ENCODE measurements at places on chromosomes 3 and 15.

DNA sequence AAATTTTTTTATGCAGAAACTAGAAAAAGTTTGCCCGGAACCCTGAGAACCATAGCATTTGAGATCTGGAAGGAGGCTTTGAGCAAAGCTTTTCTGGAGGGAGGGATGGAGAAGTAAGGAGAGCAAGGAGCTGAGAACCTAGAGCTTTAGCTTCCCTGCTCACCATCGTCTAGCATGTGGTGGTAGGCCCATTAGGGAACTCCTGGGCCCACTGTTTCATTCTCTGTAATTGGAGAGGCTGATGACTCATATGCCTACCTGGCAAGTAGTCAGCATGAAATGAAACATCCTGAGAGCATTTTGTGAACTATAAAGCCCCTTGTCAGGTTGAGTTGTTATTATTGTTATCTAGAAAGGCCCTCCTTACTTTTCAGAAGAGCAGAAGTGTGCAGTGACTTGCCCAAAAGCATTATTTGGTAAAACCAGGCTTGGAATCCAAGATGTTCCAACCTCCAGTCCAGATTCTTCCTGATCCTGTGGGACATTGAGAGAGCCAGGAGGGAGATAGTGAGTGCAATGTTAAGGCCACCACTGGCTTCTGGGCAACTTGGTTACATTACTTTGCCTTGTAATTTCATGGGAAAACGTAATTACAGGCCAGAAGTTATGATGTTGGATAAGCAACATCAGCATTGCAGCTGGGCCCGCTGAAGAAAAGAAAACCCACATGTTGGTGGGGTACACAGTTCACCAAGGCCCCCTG is 104.5 kb upstream of the BFSP2 start:
- no peak for DNase-seq

DNA sequence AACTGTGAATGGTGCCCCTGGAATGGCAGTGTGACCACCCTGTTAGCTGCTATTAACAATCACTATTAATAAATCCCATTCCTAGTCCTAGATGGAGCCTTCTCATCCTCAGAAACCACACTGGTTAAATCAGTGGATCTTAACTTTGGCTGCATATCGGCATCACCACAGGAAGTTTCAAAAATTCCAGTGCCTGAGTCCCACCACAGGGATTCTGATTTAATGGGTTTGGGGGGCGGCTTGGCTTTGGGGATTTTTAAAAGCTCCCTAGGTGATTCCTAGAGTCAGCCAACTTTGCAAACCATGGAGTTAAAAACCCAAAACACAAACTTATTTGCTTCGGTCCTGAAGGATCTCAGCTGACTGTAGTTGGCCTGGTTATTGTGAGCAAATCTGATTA is 3.1 kb downstream of the FAM107A start:
- no peak for DNase-seq

GRCh38 chr15:25268166-25268565 is 170.7 kb downstream of the UBE3A start:
- no peak for DNase-seq

DNA sequence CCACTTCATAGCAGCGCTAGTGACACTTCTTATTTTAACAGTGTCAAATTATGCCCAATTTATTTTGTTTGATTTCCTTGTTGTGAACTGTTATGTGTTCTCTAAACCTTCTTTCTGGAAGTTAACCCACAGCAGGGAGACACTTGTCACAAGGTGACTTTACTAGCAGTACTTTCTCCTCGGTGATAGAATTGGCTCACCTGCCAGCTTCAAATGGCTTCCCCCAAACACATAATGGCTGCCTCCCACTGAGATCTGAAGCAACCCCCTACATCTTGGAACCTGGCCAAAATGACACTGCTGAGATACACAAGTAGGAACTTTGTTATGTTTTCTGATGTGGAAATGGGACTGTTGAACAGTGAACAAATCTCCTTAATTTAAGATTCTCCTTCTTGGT is 238.8 kb upstream of the DPH6 start:
- no peak for DNase-seq

DNA sequence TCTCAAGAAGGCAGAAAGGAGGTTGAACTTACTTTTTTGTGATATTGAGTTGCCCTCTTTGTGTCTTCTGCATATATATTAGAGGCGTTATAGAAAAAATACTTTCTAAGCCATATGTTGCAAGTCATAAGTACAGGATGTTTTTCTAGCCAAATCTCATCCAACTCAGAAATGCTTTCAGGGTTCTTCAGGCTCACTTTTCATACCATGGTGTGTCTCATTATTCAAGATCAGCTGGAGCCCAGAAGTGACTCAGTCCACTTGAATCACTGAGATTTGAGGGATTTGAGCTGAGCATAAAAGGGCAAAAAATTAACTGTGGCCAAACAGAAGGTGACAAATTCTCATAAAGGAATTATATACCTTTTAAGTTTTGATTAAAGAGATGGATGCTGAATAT is 157.3 kb downstream of the WNT5A start:
- no peak for DNase-seq

DNA sequence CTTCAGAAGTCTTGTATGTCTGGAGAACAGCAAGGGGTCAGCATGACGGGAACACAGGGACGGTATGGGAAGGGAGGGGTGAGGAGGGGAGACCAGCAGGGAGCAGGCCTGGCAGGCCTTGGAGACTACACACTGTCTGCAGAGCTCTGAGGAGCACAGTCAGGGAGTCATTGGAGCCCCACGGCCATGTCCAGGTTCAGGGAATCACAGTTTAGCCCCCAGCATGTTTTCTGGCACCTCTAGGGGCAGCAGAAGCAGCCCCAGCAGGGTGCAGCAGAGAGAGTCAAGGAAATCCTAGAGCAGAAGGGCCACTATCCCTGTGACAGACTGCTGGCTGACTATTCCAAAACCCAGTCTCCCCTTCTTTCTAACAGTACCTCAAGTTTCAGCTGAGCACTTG is 3.2 kb downstream of the LAMP3 start:
- no peak for DNase-seq

DNA sequence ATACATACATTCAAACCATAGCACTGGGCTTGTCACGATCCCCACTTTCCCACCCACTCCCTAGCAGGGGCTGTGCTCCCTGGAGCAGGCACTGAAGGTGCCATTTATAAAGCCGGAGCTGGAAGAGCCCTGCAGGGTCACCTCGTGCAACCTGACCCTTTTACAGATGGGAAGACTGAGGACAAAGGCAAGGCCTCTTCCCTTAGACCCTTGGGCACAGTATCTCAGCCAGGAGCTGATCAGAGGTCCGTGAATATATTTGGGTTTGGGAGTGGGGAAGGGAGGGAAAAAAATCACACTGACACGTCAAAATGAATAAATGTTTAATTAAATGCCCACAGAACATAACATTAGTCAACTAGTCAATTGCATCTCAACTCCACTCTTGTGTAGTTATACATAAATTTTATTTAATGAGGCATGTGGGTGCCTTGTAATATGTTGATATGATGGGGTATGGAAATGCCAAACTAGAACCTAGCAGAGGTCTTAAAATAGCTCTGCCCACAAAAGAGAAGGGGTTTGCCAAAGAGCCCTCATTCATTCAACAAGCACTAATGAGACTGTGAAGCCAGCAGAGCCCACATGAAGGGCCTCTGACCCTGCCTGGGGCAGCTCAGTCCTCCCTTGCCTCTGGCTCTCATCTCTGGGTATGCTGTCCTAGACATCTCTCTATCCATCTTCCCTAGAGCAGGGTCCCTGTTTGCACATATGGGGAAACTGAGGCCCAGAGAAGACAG is 119.4 kb downstream of the NUP210 start:
- DNase-seq: no peak

DNA sequence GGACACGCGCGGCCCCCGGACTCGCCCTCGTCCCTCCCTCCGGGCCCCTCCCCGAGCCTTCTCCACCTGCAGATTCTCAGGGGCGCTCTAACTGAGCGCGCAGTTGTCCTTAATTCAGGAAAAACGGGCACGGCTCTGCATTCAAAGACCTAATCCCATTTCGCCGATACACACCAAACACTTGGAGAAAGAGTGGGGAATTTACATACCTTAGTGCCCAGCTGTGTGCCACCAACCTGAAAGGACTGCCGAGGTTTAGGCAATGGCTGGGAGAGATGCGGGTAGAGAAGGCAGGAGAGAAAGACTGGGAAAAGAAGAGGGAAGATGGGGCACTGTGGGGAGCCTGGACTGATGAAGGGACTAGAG is 21.8 kb downstream of the IGDCC3 start:
- DNase-seq: no peak

DNA sequence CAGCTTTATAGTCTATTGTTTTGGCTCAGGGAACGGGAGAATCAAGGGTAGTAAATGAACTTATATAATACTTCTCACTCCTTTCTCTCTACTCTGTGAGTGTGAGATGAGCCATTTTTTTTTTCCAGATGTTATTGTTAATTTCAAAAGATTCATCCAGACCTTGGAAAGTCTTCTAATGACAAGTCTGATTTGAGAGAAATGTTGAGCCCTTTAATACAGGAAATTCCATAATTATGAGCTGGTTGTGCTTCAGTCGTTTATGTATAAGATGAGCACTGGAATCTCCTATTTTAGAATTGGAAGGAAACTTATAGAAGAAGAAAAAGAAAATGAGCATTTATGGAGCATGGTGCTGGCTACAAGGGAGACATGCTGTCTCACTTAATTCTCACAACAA is 92.0 kb downstream of the FBN1 start:
- no peak for DNase-seq

GRCh38 chr15:80612118-80612823 is 82.8 kb upstream of the ABHD17C start:
- DNase-seq: no peak

Data from head of caudate nucleus (tissue), 42 donors.